Putamen (tissue), 1 donor: ENCODE measurements at places on chromosomes 2 and 18.
A peak's percentile ranks its signal among the peaks of the same experiment; 100 is the strongest.

- no peak for DNase-seq
Observed at GRCh38 chr18:55173291-55173690, 214.0 kb upstream of the CCDC68 start.

DNA sequence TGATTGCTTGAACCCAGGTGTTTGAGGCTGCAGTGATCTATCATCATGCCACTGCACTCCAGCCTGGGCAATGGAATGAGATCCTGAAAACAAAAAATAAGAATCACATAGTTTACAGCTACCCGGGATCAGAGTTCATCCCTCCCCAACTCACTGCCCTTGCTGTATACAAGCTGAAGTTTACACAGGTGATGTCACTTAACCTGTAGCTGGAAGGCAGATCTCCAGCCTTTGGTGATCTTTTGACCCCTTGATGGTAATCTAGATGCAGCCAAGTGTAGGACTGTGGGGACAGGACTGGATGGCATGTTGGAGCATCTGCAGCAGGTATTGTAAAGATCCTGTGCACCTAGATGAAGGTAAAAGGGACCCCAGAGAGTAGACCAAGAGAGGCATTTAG is 66.7 kb upstream of the SLC14A2 start:
- no peak for DNase-seq

DNA sequence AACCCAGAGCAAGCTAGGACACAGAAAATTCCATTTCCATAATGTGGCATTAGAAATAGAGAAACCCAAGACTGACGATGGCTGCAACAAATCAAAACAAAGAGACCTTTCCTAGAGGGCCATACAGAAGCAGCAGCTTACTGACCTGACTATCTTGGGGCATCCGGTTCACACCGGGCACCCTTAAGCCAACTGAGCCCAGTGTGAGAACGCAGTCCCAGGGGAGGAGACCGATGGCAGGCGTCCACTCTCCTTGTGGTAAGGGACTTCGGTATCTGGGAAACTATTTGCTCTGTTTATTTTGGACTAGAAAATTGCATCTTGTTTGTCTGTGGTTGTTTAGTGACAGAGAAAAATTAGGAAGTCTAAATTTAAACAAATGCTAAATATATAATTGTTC is 244.8 kb upstream of the COPS8 start:
- DNase-seq, result no peak

GRCh38 chr2:236970656-236971010 is 115.1 kb upstream of the COPS8 start:
- no peak for DNase-seq

- peak; percentile 52 for DNase-seq
Observed at GRCh38 chr2:50951437-50951836, 80.5 kb downstream of the NRXN1 start.

DNA sequence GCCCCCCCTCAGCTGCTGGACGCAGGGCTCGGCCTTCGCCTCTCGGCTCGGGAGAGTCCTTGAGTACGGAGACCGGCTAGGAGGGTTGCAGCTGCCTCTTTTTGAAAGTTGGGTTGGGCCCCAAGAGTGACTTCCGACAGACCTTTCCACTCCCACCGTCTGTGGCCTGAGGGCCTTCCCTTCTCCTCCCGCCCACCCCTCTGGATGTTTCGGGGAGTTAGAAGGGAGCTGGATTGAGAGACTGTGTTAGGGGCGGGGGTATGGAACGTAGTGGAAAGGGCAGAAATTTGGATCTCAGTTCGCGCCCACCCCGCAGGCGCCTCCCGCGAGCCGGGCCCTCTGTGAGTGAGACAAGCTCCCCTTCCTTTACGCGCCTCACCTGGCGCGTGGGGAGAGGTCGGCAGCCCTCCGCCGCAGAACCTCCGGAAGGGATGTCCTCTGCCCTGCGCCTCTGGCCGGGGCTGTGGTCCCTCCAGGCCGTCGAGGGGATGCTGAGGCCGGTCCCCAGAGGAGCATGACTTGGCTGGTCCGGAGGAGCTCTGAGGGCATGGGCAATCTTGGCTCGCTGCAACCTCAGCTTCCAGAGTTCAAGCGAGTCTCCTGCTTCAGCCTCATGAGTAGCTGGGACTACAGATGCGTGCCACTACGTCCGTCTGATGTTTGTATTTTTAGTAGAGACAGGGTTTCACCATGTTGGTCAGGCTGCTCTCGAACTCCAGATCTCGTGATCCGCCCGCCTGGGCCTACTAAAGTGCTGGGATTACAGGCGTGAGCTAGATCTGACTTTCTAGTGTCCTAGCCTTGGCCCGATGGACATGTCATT is 15.9 kb downstream of the C2orf74 start:
- no peak for DNase-seq

DNA sequence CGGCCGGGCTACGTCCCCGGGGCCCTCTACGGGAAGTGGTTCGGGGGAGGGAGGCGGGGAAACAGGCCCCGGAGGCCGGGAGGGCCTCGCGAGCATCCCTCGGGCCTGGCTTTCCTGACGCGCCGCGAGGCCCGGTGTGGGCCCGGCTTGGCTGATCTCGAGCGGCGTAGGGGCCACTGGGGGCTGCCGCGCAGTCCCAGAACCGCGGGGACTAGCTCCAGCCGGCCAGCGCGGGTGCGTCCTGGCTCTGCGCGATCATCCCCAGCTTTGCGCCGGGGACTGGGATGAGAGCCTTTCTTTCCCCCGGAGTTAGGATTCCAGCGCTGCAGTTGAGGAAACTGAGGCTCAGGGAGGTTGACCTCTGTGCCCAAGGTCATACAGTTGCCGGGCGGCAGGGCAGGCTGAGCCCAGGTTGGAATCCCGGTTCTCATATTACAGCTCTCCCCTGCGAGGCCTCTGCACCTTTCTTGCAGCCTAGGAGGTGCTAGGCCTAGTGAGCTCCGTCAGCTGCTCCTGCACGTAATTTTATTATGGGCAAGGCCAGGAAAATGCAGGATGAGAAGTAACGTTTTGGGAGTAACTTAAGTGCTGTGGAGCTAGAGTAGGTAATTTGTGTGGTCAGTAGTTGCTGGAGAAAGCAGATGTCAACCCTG is 501 bp downstream of the LPIN1 start:
- peak; percentile 49 for DNase-seq

GRCh38 chr2:229927817-229928321 is 5.6 kb downstream of the FBXO36 start:
- DNase-seq, result no peak

DNA sequence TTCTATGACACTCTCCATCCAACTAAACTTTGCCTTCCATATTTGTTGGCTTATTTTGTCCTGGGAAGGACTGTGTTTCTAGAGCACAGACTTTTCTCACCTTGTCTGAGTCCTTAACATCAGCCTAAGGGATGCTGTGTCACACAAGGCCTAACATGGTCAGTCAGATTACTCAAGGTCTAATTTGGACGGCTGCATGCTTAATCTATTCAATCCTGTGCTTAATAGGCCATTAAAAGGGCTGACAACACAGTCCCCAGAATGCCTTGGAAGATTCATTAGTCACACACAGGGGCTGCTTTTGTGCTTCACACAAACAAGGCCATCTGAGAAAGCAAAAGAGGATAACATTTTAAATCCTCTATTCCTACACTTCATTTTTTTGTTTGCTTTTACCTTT is 84.0 kb downstream of the DYNAP start:
- DNase-seq, result no peak

DNA sequence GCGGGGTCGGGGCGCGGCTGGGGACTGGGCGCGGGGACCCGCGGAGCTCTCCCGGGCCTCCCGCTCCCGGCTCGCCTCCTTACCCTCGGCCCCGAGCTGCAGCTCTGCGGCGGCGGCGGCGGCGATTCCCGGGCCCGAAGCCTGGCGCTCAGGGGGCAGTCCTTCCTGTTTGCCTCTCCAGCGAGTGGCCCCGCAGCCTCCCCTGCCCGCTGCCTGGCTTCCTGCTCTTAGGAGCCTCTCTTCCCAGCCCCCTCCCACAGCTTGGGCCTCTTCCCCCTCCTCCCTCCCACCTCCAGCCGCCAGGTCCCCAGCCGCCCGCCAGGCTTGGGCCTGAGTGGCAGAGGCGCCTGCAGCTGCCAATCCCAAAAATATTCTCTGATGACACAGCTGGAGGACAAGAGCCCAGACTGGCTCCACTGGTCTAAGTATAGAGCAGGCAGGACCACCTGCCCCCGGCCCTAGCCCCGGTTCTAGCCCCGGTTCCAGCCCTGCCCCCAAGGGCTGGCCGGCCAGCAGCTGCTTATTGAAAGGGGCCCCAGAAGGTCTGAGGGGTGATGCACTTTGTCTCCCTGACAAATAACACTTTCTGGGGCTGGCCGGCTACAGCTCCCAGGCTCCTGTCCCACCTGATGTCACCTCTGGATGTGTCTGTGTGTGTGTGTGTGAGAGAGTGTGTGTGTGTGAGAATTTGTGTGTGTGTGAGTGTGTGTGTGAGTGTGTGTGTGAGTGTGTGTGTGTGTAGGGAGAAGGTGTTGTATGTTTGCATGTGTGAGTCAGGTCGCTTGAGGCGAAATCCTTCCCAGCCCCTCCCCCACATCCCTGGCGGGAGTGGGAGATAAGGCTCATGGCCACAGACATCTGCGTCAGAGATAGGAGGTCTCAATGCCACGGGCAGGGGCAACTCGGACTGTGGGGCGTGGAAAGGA is at the start of gene OBSL1:
Gene OBSL1 (minus strand): TSS at position 229 of the 926 bp plus-strand sequence. CDS start 307 bp downstream, outside the sequence.
- no peak for DNase-seq

GRCh38 chr2:9803023-9803805 is 40.1 kb upstream of the TAF1B start:
- no peak for DNase-seq

GRCh38 chr18:5059696-5060032 is 137.4 kb downstream of the AKAIN1 start:
- no peak for DNase-seq

GRCh38 chr2:121173112-121173511 is 111.9 kb downstream of the TFCP2L1 start:
- no peak for DNase-seq

DNA sequence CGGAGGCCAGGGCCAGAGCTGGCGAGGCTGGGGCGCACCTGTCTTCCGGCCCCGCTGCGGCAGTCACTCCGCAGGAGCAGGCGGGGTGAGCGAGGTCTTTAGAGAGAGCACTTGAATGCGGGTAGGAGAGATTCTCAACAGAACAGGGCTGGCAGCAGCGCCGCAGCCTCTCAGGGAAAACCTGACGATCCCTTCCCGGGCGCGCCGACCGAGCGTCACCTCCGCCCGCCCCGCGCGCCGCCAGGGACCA is 526 bp downstream of the PRKRA start:
- no peak for DNase-seq

DNA sequence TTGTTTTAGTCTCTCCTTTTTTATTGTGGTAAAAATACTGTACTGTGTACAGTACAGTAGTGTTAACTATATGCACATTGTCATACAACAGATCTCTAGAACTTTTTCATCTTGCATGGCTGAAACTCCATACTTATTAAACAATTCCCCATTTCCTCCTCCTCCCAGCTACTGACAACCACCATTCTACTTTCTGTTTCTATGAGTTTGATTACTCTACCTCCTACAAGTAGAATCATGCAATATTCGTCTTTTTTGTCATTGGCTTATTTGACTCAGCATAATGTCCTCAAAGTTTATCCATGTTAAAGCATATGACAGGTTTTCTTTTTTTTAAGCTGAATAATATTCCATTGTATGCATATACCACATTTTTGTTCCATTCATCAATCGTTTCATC is 338.2 kb downstream of the AGPS start:
- no peak for DNase-seq
